ENCODE measurements at places on chromosomes 3 and 15. TPM values are rescaled to one million over a fixed set of nuclear protein-coding genes. Genes with fewer than 3 reads are reported as not detected.

Gene TMCC1
- total RNA-seq = 26.9 TPM

Gene OR5K2
- not detected for total RNA-seq

DNA sequence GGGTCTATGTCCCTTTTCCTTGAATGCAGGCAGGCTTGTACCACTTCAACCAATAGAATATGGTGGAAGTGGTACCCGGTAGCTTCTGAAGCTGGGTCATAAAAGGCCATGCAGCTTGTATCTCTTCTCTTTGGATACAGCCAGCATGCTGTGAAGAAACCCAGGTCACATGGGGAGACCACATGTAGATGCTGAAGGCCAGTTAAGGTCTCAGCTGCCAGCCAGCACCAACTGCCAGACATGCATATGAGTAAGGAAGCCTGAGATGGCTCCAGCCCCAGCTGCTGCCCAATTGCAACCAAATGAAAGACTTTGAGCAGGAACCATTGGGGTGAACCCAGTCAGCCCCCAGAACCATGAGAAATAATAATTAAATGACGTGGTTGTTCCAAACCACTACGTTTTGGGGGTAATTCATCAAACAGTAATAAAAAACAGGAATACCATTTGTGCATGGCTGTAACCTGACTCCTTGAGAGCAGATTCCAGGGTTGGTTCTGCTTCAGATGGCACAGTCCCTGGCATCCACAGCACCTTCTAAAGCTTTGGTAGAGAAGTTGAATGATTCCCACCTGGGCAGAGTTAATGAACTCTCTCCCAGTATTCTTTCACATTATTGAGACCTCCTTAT is 3.8 kb downstream of the RBP2 start:
- H3K36me3 ChIP-seq = no peaks in the 10 kb centered on the region
- DNase-seq = no peak
- H3K4me1 ChIP-seq = no peaks in the 10 kb centered on the region
- H3K27me3 ChIP-seq = no peaks in the 10 kb centered on the region
- no peak overlapping the region for H3K4me3 ChIP-seq

Gene PAQR9
- total RNA-seq = 0.18 TPM

Measured in cardiac muscle cell (in vitro differentiated cells and primary cell).